ENCODE measurements at places on chromosomes 1 and 21.
A peak's percentile ranks its signal among the peaks of the same experiment; 100 is the strongest.

- no peak for DNase-seq
These were observed 126.8 kb downstream of the GRIK1 start for GRCh38 chr21:29812947-29813346.

- DNase-seq = no peak
These were observed 5.8 kb downstream of the LINGO4 start for GRCh38 chr1:151799179-151800022.

GRCh38 chr21:46150073-46150472 is 5.3 kb downstream of the FTCD start:
- DNase-seq = no peak

GRCh38 chr1:71014178-71014579 is 33.4 kb downstream of the PTGER3 start:
- DNase-seq = no peak

DNA sequence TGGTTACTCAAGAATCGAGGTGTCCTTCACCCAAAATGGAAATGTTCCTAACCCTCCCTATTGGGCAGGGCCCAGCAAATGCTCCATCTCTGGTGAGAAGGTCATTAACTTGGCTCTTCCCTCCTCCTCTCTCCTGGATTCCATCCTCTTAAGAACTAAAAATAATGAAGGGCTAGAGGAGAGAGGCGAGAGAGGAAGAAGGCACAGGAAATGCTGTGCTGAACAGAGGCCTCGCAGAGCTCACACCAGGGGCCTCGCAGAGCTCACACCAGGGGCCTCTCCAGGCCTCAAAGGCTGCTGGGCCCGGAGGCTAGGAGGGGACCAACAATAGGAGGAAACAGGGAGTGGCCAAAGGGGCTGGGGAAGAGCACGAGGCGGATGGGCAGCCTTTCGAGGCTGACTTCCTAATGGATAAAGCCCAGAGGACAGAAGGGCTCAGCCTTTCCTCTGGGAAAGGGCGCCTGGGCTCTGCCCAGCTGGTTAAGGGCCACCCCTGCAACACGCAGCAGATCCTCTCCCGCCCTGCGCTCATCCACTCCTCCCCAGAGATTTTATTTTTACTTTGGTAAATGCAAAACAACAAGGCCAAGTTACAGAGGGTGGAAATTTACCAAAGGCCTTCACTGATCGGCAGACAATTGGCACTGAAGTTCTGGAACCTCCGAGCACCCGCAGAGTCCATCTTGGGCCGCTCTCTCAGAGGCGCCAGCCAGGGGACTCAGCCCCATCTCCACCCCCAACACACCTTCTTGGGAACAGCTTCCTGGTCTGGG is 78.5 kb downstream of the ITPKB start:
- no peak for DNase-seq

GRCh38 chr1:155061381-155062150 is 2.0 kb upstream of the EFNA4 start:
- DNase-seq = peak; percentile 94

DNA sequence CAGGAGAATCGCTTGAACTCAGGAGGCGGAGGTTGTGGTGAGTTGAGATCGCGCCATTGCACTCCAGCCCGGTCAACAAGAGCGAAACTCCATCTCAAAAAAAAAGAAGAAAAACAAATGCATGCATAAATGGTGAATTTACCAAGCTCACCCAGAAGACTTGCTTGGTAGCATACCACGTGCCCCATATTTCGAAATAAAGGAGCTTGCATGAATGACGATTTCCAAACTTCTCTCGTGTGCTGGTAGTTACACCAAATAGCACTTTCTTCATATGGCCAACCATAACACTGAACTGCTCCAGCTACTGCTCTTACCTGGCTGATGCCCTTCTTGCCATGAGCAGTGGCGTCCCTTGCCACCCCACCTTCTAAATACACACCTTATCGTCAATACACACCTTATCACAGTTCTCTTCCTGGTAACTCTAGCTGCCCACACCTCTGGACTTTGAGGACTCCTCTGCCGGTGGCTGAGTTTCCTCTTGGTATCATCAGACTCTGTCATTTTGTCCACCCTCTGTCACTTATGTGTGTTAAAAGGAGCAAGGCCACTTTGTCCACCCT is 2.8 kb downstream of the DOP1B start:
- no peak for DNase-seq

DNA sequence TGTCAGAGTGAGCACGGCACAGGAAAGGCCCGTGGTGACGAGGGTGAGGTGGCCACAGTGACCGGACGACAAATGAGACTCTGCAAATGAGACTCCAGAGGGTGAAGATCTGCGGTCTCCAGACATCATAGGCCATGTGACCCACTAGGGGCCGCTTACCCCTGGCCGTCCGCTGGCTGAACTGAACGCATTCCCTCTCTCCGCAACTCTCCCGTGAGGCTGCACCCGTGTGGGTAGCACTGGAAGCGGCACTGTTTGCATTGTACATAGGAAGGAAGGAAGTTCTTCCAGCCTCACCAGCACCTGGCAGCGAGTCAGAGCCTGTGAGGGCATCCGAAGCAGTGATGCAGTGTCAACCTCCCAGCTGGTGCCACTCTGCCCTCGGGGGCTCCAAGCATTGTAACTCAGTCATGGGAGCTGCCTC is 23.6 kb upstream of the SPSB1 start:
- DNase-seq = no peak

GRCh38 chr21:16713331-16714117 is 799.3 kb upstream of the CXADR start:
- no peak for DNase-seq

- DNase-seq = no peak
These were observed 121.1 kb upstream of the ST6GALNAC5 start for GRCh38 chr1:76746206-76746605.

DNA sequence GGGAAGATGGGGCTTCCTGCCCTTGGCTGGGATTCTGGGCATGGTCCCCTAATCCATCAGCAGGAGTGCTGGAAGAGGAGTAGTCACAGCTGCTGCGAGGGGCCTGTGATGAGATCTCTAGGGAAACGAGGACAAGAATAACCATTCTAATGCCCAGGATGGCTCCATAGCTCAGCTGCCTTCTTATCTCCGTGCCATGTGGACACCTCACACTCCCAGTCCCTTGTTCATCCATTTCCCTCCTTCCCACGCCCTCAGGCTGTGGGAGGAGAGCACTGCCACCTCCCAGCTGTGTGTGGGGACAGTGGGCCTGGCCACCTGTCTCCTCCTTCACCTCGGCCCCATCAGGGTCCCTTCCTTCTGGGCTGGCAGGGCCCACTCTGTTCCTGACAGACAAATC is 16.1 kb upstream of the ETV3 start:
- DNase-seq = no peak

DNA sequence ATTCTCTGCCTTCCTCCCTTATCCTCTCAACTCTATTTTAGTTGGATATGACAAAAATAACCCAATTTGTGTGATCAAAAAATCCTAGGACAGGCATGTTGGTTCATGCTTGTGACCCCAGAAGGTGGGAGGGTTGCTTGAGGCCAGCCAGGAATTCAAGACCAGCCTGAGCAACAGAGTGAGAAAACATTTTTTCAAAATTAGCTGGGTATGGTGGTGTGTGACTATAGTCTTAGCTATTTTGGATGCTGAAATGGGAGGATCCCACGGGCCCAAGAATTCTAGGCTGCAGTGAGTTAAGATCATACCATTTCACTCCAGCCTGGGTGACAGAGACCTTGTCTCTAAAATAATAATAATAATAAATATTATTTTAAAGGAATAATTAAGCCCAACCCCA is 1383.1 kb upstream of the ADGRL2 start:
- no peak for DNase-seq

DNA sequence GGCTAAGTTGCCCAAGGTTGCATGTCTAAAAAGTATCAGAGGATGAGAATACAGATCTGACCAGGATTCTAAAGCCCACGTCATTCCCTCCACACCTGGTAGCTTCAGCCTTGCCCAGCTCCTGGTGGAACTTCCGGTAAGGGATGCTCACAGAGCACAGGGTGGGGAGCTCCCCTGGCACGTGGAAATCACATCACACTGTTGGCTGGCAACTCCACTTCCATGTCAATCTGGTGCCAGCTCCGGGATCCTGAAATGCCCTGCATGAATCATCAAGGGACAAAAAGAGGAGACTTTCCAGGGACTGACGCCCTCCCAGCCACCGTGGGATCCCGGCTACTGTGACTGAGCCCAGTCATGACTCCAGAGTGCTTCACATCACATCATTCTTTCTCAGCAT is 12.4 kb upstream of the BCAR3 start:
- no peak for DNase-seq

DNA sequence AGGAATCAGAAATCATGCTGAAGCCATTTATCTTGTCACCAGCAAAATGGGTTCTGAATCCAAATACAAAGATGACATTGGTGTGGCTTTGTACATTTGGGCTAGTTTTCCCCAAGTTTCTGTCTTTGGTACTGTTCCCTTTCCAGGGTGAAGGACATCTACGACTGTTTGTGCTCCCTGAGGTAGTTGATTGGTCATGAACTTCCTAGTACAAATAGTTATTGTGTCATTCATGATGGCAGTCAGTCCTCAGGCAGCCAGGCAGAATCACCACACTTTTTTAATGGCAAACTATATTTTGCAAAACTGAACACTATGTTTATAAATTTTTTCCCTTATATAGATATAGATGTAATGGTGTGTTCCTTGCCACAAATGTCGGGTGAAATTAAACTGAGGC is 46.0 kb downstream of the CEP350 start:
- no peak for DNase-seq

GRCh38 chr1:168706391-168706992 is 22.5 kb downstream of the DPT start:
- no peak for DNase-seq

GRCh38 chr1:91913018-91913417 is 27.1 kb upstream of the TGFBR3 start:
- no peak for DNase-seq

GRCh38 chr1:226604560-226605317 is 56.2 kb downstream of the STUM start:
- DNase-seq = no peak

DNA sequence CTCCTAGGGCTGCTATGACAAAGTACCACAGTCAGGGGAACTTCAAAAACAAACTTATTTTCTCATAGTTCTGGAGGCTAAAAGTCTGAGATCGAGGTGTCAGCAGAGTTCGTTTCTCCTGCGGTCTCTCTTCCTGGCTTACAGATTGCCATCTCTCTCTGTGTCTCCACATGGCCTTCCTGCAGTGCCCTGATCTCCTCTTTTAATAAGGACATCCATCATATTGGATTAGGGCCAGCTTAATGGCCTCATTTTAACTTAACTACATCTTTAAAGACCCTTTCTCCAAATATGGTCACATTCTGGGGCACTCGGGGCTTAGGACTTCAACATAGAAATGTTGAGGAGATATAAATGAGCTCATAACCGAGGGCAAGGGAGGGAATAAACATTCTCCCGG is 12.2 kb downstream of the C1orf74 start:
- DNase-seq = no peak

DNA sequence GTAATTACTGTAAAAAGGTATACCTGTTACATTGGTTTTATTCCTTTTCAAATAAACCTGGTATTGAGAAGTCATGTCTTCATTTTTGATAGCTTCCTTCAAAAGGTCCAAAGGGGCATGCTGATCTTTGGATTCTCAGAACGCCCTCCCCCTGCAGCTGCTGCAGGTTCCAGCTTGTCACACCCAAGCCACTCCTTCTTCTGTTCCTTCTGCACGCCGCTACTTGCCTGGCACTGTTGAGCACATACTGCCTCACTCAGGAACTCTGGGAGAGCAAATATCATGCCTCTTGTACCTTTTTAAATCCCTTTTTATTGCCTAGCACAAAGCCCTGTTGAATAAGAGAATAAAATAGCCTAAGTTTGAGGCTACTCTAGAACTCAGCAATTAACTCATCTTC is 136.9 kb downstream of the BARHL2 start:
- no peak for DNase-seq

- no peak for DNase-seq
These were observed 26.1 kb downstream of the GPR3 start for GRCh38 chr1:27418326-27419185.

DNA sequence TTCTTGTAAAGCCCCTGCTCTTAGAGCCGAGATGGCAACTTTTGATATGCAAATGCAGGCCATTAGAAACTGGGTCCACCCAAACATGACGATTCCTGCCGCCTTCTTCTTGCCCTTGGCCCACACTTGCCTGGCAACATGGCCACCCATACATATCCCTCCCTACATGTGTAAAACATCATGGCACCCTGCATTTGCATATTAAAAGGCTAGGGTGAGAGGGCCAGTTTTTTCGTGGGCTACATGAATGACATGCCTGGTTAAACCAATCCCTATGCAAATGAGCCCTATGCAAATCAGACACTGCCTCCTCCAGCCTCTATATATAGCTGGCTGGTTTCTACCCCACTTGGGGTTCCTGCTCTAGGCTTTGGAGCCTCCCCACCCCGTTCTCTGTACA is 18.8 kb downstream of the PLA2G2A start:
- DNase-seq = no peak

GRCh38 chr1:14742181-14742980 is 143.9 kb downstream of the KAZN start:
- no peak for DNase-seq

GRCh38 chr1:192270398-192270797 is 46.4 kb upstream of the RGS21 start:
- no peak for DNase-seq

DNA sequence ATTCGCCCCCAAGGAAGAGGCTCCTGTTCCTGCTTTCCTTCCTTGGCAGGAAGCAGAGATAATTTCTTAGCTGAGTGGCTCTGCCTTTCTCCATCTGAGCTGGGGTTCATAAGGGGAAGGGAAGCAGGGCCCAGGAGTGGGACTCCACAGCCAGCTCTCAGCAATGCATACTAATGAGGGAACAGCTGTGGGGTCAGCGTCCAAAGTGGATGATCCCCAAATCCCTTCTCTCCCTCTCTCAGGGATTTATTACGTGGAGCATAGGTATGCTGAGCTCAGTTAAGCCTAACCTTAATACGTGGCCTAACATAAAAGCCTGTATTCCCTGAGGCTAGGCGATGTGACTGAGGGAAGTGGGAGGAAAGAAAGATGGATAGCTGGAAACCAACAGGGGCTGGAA is 87.3 kb upstream of the CTTNBP2NL start:
- DNase-seq = no peak

GRCh38 chr1:86504895-86505563 is 36.3 kb downstream of the CLCA1 start:
- no peak for DNase-seq

- no peak for DNase-seq
These were observed 55.8 kb downstream of the SLC45A1 start for GRCh38 chr1:8373581-8374241.

GRCh38 chr1:165847486-165847885 is 20.1 kb downstream of the UCK2 start:
- no peak for DNase-seq

DNA sequence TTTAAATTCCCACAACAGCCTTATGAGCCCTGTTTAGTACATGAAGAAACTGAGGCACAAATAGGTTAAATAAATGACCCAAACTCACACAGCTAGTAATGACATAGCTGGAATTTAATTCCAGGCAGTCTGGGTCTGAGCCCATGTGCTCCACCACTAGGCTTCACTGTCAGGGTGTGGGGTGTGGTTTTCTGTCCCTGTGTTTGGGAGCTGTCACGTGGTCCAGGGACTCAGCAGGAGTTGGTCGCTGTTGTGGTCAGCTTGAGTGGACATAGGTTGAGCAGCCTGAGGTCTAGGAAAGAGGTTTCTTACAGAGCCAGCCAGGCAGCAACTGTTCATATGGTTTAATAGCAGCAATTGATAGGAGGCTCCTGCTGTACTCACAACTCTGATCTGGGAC is 28.0 kb upstream of the KCNA10 start:
- DNase-seq = no peak
